ENCODE measurements at places on chromosomes 3 and 15. TPM values are rescaled to one million over a fixed set of nuclear protein-coding genes. Genes with fewer than 3 reads are reported as not detected.
A peak's percentile ranks its signal among the peaks of the same experiment; 100 is the strongest.

- ATAC-seq, result no peak
These were observed 231.9 kb upstream of the ROPN1 start for GRCh38 chr3:124223853-124224252.

- no peak for ATAC-seq
These were observed 234.9 kb upstream of the LMCD1 start for GRCh38 chr3:8266730-8267131.

GRCh38 chr3:160296591-160296990 is 71.4 kb downstream of the C3orf80 start:
- ATAC-seq, result no peak

- peak; percentile 60 for ATAC-seq
These were observed 100.4 kb upstream of the PPP2R3A start for GRCh38 chr3:135865085-135865484.

CASR gene
- 0.25 TPM for total RNA-seq

DNA sequence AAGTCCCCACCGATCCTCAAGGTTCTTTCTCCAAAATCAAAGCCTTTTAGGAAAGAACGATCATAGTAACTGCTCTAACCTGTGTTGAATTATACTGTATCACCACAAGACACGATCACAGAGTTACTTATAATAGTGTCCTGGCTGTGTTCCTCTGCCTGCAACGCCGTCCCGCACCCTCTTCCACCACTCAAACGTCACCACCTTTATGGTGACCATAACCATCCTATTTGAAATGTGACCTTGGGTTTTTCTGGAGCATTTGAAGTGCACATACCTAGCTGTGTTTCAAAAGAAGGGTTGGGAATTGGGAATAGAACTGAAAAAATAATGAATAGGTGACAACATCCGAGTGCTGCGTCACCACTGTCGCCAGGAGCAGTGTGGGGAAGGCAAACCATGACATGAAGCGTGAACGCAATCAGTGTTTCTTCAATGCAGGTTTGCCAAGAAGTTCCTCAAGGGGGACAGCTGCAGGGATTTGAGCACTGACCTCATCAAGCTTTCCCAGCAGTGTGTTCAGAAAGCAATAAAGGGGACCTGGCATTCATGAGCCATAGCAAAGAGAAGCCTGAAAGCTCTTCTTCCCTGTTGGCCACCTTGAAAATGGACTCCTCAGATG is 769 bp upstream of the SELENOS start:
- no peak for ATAC-seq

DNA sequence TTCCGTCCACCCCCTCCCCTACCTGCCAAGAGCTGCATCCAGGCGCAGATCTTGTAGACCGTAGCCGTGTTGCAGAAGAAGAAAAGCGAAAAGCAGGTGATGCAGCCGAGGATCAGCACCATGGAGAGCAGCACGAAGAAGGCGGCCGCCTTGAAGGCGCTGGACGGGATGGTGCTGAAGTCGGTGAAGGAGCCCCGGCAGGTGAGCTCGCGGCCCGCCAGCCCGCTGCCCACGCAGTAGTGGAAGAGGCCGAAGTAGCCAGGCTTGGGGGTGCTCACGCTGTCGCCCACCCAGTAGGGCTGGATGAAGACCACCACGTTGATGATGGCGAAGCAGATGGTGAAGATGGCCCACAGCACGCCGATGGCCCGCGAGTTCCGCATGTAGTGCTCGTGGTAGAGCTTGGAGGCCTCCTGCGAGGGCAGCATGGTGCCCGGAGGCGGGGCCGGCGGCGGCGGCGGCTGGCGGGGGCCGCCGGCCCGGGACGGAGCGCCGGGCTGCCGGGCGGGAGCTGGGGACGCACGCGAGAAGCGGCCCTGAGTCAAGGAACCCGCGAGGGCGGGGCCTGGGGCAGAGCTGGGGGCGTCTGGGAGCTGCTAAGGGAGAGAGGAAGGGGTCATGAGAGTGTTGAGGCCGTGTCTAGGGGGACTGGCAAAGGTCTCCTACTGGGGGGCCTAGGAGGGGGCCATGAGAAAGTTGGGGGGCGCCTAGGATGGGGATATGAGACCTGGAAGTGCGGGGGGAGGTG is 1.2 kb downstream of the LHFPL4 start:
- ATAC-seq, result peak; percentile 81

GOLGA6L7 gene
- not detected for total RNA-seq

DNA sequence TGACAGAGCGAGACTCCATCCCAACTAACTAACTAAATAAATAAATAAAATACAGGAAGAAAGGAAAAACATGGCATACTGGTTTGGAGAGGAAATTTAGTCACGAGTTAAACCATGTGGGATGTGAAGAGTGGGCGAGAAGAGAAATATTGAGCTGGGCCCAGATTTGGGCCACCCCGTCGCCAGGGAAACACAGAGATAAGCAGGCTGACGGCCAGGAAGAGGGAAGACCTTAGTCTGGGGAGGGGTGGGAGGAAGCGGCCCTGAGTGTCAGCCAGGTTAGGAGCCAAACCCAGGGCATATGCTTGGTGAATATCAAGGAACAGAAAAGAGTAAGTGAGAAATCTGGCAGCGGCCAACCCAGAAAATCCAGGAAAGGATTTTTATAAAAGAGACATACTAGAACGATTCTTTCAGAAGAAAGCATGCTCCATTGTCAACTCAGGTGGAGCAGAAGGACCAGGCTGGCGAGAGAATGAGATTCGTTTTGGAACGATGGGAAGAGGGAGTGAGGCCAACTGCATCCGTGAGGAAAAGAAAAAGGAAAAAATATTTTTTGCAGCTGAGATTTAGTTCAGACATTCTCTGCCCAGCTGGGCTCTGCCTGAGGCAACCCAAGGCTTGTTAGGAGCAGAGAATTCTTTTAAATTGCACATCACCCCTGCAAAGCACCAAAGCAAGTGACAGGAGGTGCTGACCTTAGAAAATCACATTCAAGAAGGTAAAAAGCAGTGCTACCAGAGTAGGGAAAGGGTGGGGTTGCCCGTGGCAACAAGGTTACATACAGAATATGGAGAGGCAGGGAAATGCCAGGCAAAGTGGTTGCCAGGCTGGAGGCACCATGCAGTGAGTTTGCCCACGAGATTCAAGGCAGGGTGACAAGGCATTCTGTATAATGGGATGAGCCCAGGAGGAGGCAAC is 59.3 kb upstream of the RAD18 start:
- no peak for ATAC-seq

Data from motor neuron (in vitro differentiated cells).